ENCODE measurements at places on chromosomes 2 and 18.

- no peak for DNase-seq
These were observed 898.6 kb upstream of the KLHL29 start for GRCh38 chr2:22486343-22486742.

DNA sequence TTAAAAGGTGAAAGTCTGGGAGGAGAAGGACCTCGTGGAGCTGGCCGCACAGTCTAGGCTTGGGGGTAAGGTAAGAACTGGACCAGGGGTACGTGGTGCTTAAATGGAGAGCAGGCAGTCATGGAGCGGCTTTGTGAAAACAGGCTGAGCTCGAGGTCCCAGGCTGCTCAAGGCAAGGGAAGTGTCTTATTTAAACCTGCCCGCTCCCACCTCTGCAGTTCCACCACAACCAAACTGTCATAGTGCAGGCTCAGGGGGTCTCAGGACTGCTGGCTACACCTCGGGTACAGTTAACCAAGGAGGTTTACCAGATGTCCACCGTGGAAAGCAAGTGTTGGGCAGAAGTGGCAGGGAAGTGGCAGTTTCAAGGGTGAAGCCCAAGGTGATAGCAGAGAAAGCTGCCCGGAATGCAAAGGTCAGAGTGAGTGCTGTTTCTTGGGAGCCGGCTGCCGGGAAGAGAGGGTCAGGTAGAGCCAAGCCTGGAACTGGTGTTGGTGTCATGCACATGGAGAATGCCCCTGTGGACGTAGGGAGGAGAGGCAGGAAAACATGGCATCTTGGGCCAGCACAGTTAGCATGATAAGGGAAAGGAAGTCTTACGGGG is 203.3 kb downstream of the GBX2 start:
- DNase-seq, result no peak

GRCh38 chr2:120301284-120301683 is 44.7 kb upstream of the INHBB start:
- no peak for DNase-seq

DNA sequence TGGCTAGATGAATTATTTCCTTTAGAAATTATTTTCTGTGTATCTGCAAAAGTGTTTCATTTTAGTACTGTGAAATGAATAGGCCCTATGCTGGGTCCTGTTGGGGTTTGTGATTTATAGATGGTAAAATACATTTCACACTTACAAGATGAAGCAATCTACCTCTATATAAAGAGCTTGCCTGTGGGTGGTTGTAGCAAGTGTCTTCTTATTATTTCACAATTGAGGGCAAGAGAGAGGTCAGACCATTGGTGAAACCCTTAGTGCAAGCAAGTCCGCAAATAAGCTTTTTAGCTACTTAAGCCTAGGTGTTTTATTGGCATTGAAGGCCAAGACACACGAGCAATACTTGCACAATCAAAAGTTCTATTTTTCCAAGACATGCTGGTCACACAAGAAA is 153.1 kb downstream of the FMNL2 start:
- no peak for DNase-seq

DNA sequence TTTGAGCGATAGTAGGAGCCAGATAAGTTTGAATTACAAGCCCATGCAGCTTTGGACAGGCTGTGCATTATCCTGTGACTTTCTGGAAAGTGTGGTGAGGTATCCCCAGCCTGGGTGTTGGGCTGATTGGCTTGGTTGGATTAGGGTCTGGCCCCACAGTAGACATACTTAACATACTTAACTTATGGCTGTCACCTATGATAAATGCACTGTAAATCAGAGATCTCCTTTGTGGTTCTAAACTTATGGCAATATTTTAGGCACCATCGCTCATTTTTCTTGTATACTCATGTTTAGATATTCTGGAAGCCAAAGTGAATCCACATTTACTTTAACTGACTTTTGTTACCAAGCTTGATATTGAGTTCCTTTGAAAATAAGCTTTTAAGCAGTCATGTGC is 54.8 kb downstream of the SPTBN1 start:
- DNase-seq, result no peak

GRCh38 chr2:160367887-160368286 is 125.7 kb downstream of the RBMS1 start:
- DNase-seq, result peak; percentile 56

GRCh38 chr18:10274301-10274700 is 180.1 kb upstream of the APCDD1 start:
- no peak for DNase-seq

- no peak for DNase-seq
These were observed 19.1 kb upstream of the BCL2L11 start for GRCh38 chr2:111101592-111101991.
